ENCODE measurements at places on chromosomes 7 and 10. TPM values are rescaled to one million over a fixed set of nuclear protein-coding genes. Genes with fewer than 3 reads are reported as not detected.
A peak's percentile ranks its signal among the peaks of the same experiment; 100 is the strongest.

- no peak for DNase-seq
Observed at GRCh38 chr7:50393547-50394252, 56.5 kb downstream of the FIGNL1 start.

The CPEB3 gene
- total RNA-seq = 7.2 TPM

The RP9 gene
- total RNA-seq = 15.2 TPM

DNA sequence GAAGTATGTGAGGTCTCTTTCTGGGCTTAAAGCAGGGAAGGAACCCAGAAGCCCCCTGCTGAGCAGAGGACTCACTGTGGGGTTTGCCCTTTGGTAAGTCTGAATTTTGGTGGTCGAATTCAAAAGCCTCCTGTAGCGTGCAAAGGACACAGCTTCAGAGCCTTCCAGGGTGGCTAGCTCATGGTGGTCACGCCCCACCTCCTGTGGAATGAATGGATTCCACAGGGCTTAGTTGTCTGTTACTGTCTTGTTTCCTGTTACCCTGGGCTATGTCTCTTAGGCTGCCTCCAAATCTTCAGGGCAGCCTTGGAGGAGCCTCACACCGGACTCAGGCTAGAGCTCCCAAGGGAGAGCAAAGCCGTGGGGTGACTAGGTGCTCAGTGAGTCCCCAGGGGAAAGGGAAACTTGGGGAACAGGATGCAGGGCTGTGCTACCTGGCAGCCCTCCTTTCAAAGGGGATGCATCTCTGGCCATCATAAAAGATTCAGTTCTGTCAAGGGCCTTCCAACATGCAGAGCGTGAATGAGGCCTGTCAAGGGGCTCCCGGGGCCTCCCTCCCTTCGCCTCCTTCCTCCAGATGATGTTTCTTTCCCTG lies 211.7 kb downstream of the CCSER2 start:
- DNase-seq = no peak

DNA sequence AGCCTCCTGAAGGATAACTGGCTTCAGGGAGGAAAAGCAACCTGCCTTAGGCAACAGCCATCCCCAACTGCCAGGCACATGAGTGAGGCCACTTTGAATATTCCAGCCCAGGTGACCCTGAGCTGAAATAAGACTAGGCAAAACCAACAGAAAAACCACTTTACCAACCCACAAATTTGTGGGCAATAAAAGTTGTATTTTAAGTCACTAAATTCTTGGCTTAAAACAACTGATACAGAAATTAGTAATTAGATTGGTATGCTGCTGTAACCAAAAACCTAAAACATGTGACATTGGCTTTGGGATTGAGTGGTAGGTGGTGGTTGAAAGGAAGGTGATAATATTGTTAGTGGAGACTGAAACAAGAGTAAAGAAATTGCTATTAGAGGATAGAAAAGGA lies 39.9 kb downstream of the ABCB4 start:
- no peak for DNase-seq

The CTTNBP2 gene
- 4.1 TPM for total RNA-seq

DNA sequence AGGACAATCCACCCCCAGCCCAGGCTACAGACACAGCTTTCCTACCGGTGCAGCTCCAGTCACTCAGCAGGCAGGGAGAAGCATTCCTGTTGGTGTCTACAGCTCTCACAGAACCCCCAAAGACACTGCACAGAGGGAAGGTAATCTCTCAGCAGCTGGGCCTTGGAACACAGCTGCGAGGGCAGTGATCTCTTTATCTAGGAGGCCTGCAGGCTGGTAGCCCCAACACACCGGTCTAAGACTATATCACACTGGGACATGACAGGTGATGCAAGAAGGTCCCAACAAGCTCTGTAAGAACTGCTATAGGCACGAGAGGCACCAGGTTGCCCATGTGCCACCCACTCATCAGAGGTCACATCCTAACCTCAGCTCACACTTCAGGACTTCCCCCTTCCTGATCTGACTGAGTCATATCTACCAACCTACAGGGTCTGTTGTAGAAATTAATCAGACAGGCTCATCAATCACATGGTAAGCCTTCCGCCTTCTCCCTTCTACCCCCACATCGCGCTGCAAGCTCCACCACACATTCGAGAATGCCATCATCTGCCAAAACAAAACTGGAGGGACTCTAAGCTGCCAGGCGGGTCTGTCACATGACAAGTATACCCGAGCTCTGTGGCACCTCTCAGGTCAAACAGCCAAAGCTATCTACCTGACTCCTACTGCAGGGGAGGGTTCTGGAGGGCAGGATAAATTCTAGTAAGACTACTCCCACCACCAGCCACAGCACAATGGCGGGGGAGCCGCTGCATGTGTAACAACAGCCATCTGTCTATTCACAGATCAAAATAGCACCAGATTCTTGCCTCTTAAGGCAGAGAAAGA lies 26.1 kb downstream of the FAM53B start:
- peak; percentile 44 for DNase-seq

DNA sequence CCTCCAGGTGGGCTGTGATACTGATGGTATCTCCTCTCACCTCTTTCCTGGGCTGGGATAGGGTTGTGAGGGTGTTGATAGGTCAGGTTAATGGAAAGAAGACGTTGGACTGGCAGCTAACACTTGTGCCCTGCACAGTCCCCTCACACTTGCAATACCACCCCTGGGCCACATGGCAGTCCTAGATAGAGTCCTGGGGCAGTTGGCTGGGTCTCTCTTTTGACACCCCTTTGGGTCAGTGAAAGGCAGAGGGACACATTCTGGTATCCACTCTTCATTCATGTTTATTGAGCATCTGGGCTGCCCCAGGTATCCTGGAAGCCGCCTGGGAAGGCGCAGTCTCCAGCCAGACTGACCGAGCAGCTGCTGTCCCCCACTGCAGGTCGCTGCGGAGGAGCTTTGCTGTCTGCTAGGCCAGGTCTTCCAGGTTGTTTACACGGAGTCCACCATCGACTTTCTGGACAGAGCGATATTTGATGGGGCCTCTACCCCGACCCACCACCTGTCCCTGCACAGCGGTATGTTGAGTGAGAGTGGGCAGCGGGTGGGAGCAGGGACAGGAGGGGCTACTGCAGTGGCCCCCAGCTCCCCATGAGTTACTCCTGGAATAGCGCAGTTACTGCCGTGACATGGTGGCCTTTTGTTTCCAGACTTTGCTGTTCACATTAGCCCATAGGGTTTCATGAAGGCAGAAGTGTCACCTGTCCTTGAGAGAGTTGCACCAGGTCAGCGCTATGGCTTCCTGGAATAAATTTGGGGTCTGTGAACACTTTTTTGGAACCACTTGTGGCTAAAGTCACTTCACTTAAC lies 19.1 kb downstream of the NACAD start:
- no peak for DNase-seq

GRCh38 chr7:48636391-48637015 lies 287.8 kb upstream of the CDC14C start:
- peak; percentile 60 for DNase-seq

DNA sequence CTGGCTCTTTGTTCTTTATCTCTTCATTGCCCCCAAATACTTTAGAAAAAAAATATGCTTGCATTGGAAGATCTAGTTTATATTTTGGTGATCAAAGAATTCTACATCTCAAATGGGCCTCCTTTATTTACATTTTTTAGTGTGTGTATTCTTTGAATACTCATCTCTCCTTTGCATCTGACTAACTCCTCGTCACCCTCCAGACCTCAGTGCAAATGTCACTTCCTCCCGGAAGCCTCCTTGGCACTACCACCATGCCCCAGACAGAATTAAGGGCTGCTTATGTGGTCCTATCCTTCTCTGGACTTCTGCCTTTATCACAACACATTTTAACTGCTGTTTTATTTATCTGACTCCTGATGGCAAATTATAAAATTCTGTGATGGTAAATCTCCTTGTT lies 52.0 kb upstream of the PPP1R3C start:
- DNase-seq = no peak
